AML-193 (cell line): ENCODE measurements at places on chromosomes 4 and X.

DNA sequence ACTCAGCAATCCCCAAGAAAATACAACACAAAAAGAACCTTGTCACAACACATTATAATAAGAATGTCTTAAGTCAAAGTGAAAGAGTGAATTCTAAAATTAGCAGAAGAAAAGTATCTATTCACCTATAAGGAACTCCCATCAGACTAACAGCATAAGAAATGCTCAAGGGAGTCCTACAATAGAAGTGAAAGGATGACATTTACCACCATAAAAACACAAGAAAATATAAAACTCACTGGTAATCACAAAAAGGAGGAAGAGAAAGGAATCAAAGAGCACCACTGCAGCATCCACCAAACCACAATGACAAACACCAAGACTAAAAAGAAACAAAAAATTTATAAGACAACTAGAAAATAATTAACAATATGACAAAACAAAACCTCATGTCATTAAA, 257.0 kb upstream of the AGTR2 start:
- no peak for DNase-seq

DNA sequence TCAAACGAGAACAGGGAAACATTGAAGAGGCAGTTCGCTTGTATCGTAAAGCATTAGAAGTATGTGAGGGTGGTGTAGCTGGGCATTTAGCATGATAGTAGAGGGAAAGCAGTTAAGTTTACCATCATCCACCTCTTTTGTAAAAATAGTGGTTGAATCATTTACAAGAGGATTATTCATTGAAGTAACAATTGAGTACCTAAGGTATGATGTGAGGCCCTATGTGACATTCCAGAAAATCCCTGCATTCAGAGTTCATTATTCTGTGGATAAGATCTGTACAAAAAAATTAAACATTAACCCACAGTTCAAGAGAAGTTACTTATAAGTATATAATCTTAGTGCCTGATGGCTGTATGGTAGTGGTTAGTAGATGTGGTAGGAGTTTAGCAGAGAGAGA, 22.2 kb upstream of the GCNA start:
- DNase-seq, result no peak

DNA sequence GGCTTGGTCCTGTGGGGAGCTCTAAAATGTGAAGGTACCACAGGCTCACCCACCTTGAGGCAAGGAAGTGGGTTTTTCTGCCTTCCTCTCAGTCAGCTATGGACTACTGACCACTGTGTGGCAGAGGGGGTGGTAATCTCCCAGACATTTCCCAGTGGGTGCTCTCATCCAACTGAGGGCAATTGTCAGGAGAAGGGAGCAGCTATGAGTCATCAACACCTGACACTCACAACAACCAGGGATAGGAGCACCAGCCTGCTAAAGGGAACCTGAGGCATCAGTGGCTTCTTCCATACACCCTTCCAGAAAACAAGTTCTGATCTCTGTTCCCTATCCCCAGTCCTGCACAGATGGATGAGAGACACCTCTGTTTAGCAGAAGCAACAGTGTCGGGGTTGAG, 468.8 kb downstream of the BCOR start:
- no peak for DNase-seq

- DNase-seq, result no peak
Observed at GRCh38 chr4:175776217-175776616, 35.8 kb downstream of the GPM6A start.

GRCh38 chr4:1684506-1685234, 557 bp upstream of the FAM53A start:
- DNase-seq, result no peak

DNA sequence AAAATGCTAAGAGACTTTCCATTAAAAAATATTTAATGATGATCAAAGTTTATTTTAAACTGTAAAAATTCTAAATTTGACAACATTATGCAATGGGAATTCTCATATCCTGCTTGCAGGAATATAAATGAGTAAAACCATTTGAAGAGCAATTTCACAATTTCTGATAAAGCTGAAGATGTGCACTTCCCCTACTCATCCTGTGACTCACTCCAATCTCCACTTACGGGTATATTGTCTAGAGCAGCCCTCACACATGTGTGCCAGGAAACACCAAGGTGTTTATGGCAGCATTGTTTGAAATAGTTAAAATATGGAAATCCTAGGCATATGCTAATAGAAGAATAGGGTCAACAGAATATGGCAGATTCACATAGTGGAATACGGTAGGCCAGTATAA, 158.4 kb downstream of the PDHA2 start:
- no peak for DNase-seq

- DNase-seq, result no peak
Observed at GRCh38 chrX:10101269-10101668, 55.5 kb upstream of the CLCN4 start.

DNA sequence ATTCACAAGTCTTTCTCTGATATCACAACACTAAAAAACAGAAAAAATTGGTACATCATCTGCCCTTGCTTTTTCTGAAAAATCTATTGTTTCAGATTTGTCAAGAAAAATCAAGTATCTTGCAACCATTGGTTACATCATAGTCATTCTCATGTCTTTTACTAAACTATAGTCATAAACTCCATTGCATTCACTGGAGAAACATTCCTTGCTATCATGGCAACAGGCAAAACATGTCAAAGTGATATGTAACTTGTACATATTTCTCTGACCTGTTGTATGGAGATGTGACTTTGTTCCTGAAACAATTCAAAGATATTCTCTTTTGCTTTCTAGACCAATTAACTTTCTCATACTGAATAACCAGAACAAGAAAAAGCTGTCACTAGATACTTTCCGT, 121.9 kb upstream of the ANK2 start:
- no peak for DNase-seq

GRCh38 chrX:119505945-119506344, 37.7 kb downstream of the SLC25A5 start:
- DNase-seq, result no peak

- DNase-seq, result peak; percentile 54
Observed at GRCh38 chr4:75036046-75036830, 103.3 kb downstream of the PARM1 start.

DNA sequence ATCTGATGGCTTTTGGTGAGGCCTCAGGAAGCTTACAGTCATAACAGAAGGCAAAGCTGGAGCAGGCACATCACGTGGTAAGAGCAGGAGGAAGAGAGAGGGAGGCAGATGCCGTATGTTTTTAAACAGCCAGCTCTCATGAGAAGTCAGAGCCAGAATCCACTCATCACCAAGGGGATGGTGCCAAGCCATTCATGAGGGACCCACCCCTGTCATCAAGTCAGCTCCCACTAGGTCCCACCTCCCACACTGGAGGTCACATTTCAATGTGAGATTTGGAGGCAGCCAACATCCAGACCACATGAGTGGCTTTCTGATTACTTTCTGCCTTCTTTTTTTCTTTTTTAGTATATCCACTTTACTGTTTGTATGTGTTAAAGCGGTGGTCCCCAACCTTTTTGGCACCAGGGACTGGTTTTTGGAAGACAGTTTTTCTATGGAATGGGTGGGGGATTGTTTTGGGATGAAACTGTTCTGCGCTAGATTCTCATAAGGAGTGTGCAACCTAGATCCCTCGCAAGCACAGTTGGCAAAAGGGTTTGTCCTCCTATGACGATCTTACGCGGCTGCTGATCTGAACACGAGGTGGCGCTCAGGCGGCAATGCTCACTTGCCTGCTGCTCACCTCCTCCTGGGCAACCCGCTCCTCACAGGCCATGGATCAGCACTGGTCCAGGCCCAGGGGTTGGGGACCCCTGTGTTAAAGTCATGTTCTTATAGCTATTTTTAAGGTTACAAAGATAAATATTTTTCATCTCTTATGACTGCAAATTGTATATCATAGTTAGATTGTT, 61.7 kb downstream of the SLIT2 start:
- DNase-seq, result no peak

DNA sequence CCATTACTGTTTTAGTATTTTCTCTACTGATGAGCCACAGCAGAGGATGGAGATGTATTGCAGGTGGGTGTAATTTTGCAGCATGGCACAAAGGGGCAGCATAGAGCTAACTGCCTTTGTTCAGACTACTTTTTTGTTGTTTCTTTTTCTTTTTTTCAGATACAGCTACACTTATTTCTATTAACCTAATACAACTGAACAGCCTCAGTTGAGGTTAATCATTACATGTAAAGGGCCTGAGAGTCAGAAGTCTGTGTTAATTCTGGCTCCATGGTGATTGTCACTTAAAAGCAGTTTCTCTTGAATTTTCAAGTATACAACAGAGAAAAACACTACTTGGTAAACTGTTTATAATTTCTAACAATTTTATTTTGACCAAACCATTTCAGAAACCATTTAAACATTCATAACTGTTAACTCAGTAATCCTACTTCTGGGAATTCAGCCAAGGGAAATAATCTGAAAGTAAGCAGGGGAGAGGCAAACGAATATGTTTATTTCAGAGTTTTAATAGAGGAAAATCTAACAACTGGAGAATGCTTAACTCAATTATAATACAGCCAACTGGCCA, 13.9 kb upstream of the PPEF2 start:
- DNase-seq, result peak; percentile 55

- DNase-seq, result no peak
Observed at GRCh38 chrX:70878902-70879301, 29.6 kb downstream of the TEX11 start.

DNA sequence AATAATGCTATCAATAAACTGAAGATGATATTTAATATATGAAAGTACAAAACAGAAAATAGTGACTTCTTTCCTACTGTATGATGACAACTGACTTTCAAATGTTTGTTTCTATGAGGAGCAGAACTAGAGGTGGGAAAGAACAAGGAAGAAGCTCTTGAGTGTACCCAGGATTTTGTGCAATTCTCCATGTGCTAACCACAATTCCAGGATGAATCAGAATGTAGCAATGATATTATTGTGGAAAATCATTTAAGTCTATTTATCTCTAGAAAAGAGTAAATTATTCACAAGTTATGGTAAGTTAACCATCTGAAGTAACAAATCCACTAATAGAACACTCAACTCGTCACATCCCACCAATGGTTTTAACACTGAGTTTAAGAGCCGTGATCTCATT, 324.1 kb upstream of the EMCN start:
- DNase-seq, result no peak

- no peak for DNase-seq
Observed at GRCh38 chr4:150673793-150674192, 91.8 kb downstream of the MAB21L2 start.

DNA sequence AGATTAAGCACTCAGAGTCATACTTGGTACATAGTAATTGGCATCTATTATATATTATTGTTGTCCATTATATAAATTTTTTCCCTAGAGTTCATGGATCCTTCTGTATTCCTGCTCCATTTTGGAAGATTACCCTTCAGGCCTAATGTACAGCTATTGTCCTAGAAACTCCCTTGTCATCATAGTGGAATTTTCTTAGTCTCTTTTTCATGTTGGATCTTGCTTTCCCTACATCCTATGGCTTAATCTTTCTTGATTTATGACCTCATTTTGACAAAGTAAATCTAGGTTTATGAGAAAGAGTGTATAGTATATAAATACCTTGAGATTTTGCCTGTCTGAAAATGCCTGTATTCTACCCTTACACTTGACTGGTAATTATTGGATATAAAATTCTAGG, 22.1 kb downstream of the ARMCX4 start:
- DNase-seq, result no peak

DNA sequence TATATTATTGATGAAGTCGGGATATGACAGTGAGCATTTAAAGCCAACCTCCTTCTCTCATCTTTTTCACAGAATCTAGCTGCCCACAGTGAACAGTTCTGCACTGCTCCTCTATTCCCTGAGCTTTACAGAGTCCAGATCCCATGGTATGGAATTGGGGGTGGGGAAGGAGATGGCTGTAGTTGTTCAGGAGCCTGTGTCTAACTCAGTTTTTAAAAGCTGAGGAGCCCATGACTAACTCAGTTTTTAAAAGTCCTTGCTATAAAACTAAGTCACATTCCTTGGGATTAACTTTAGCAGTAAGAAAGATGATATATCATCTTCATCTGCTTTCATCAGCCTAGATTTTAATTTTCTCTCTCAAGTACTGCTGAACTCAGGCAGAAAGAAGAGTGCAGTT, 96.4 kb upstream of the STIM2 start:
- DNase-seq, result no peak

- no peak for DNase-seq
Observed at GRCh38 chrX:1170243-1170642, 42.2 kb downstream of the CRLF2 start.

GRCh38 chrX:8586953-8587352, 122.3 kb downstream of the VCX3B start:
- DNase-seq, result no peak

DNA sequence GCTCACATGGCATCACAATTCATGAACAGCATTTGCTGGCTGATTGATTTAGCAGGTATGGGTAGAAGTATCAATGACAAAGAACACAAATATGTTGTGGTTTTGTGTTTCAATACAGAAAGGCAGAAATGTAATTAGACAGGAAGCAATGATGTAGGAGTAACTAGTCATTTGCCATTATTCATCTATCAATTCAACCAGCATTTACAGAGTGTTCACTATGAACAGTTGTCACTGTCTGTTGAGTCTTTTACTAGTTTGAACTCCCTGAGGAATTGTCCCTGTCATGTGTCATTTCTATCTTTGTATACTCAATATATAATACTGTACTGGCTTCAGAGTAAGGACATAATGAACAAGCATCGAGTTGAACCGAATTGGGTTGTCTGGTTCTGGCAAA, 51.5 kb upstream of the ARHGAP24 start:
- DNase-seq, result no peak

- no peak for DNase-seq
Observed at GRCh38 chr4:94757192-94758140, at the start of gene BMPR1B. TSS of gene BMPR1B (plus strand) at chr4:94757955. CDS start at chr4:95104425, 346,470 bp downstream.

DNA sequence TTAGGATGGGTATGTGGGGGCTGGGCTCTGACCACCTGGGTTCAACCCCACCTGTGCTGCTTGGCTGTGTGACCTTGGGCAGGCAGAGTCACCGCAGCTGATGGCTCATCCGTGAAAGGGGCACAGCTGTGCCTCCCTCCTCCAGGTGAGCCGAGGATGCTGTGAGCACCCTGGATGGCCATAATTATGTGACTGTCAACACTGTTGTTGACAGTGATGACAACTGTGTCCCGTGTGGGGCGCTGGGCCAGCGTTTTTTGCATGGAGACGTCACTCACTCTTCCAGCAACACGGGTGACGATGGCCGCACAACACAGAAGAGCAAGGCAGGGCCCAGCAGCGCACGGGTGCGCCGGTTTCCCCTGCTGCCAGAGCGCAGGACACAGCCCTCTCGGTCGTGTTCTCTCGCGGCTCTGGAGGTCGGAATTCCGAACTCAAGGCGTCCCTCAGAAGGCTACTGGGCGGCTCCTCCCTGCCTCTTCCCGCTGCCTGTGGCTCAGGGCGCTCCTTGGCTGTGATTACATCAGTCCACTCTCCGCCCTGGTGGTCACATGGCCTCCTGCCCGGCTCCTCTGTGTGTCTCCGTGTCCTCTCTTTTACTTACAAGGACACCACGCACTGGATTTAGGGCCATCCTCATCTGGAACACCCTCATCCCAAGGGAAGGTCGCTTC, 1.3 kb downstream of the SH3TC1 start:
- no peak for DNase-seq
